ENCODE measurements at places on chromosomes 11 and 22.
A peak's percentile ranks its signal among the peaks of the same experiment; 100 is the strongest.

DNA sequence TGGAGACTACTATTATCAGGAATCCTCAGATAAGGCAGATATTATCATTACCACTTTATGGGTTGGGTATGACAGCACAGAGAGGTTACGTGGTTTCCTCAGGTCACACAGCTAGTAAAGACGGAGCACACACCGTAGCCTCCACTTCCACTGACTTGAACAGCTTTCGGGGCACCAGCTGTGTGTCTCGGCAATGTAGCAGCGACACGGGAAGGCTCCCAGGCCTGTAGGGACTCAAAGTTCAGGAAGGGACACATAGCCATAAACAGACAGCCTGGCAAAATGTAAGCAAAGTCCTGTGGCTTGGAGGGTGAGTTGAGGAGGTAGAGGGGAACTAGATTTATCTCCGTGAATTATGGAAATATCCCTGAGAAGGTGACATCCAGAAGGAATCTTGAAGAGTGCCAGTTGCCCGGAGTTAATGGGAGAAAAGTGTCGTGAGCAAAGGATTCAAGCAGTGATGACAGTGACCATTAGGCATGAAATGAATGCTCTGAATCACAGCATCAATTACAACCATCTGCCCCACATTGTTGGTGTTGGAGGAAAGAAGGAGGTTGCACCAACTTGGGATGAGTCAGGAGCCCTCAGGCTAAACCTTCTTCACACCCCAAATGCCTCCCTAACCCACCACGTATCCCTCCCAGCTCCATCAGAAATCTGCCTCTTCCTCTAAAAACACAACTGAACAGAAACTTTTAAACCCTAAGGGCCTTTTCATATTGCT lies 106.7 kb upstream of the ASPHD2 start:
- no peak for DNase-seq

DNA sequence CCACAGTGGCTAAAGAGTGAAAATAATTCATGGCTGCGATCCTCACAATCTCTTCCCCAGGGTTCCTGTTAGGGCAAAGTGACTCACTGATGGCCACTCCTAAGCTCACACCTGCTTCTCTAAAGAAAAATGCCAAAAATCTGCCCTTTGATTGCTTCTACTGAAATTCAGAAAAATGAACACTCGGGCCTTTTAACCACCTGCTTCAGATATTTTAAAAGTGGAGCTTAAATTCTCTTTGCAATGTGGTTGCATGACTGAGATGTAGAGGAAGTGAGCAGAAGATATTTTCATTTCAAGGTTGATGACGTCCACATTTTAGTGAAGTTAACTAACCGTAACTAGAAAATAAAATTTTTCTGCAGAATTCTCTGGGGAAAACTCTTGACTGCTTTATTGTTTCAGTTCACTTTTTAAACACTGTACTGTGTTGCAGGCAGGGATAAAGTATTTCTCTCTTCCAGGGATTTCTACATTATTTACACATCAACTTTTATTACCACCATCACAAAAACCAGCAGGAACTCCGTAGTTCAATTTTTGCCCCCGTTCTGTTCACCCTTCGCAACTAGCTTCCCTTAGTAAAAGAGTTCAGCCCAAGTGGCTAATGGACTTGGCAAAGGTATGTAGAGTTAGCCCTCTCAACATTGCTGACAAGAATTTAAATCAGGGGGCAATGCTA lies 8.5 kb downstream of the RAB30 start:
- DNase-seq: peak; percentile 96

GRCh38 chr11:83193315-83194280 lies at the start of gene ANKRD42:
Gene ANKRD42 (plus strand): TSS chr11:83193712. CDS start chr11:83194671, 959 bp downstream.
- DNase-seq: peak; percentile 95

DNA sequence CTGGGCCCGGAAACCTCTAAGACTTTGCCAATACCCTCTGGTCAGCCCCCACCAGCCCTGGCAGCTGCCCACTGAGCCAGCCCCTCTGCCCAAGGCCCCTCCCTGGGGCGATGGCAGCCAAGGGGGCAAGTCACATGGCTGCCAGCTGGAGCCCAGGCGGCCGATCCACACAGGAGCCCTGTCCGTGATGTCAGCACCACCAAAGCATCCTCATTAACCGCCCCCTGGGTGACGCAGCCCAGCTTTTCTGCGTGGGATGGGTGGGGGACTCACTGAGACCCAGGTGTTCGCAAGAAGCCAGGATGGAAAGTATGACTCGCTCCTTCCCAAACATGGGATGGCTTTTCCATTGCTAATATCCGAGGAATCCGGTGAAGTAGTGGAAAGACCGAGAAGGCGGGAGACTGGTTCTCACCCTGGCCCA lies 46.6 kb upstream of the WNT7B start:
- DNase-seq: no peak

All from NAMALWA (cell line).